H9 (cell line): ENCODE measurements at places on chromosomes 4 and X.

- no peak overlapping the region for H3K4me3 ChIP-seq
- H3K27me3 ChIP-seq: no peaks in the 10 kb centered on the region
- no peak overlapping the region for H3K27ac ChIP-seq
- H3K36me3 ChIP-seq: peaks cover 10% of the 10 kb centered on the region
Observed at GRCh38 chrX:15751155-15751819, 13.2 kb downstream of the CA5B start.

DNA sequence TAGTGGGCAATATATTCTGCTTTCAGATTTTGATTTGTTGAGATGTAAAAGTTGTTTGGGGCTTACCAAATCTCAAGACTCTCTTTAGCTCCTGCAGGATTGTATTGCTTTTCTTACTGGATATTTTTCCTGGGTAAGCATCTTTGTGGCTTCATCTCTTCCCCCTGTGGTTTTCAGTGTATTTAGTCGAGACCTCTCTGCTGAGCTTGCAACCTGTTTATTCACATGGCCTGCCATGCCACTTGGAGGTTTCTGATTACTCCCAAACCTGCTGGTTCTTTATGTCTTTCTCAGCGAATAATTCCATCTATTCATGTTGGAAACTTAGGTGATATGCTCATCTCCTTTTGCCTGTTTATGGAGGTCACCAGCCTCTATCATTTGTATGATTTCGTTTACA, 10.9 kb downstream of the CCNG2 start:
- DNase-seq: no peak
- H3K36me3 ChIP-seq: peaks cover 70% of the 10 kb centered on the region
- H3K4me3 ChIP-seq: no peak overlapping the region
- no peak overlapping the region for H3K27ac ChIP-seq
- H3K4me1 ChIP-seq: no peaks in the 10 kb centered on the region

DNA sequence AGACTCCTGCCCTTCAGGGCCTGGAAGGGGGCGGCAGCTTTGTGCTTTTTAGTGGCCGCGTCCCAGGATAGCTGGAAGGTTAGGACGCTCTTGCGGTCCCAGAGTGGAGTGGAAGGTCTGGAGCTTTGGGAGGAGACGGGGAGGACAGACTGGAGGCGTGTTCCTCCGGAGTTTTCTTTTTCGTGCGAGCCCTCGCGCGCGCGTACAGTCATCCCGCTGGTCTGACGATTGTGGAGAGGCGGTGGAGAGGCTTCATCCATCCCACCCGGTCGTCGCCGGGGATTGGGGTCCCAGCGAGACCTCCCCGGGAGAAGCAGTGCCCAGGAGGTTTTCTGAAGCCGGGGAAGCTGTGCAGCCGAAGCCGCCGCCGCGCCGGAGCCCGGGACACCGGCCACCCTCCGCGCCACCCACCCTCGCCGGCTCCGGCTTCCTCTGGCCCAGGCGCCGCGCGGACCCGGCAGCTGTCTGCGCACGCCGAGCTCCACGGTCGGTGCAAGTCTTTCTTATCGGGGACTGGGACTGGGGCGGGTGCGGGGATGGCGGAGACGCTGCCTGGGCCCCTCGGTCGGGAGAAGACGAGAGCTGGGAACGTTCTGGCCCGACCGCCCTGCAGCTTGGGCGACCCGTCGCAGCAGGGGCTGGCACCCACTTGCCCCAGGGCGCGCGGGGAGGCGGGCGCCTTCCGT, at the start of gene EDNRA:
EDNRA (plus strand) TSS at position 207 of the 686 bp plus-strand sequence. CDS start 4,585 bp downstream, outside the sequence.
- no peak within 1 kb of the TSS for H3K27ac ChIP-seq
- no peaks in the 10 kb centered on the region for H3K36me3 ChIP-seq
- peaks cover 2% of the 10 kb centered on the region; the same call in 1 of the 2 replicates for H3K4me1 ChIP-seq
- peaks cover 13% of the 10 kb centered on the region; the same call in 1 of the 2 replicates for H3K27me3 ChIP-seq

DNA sequence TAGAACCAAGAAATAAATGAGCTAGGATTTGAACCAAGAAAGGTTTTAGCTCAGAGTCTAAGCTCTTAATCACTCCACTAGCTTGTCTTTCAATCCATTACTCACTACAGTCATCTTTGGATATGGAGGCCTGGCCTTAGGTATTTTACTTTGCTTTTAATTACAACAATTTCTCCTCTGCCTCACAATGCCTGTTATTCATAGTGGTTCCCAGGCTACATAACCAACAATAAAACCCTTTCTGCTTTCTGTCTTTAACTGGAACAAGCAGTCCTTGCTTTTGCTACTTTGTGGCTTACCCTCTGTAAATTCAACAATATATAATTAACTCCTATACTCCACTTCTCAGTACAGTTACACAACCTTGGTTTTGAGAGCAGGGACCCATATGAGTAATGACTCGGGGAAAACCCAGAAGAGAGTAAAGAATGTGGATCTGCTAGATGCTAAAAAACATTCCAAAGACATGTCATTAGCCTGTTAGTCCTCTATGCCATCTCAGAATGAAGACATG, 94.7 kb upstream of the NAP1L5 start:
- H3K4me1 ChIP-seq: no peaks in the 10 kb centered on the region
- H3K27me3 ChIP-seq: no peaks in the 10 kb centered on the region
- peaks cover 5% of the 10 kb centered on the region for H3K36me3 ChIP-seq
- peak overlapping the region; percentile 20 for H3K27ac ChIP-seq
- DNase-seq: no peak
- H3K4me3 ChIP-seq: no peak overlapping the region

GRCh38 chr4:113083346-113083745, 33.9 kb downstream of the ANK2 start:
- no peak overlapping the region for H3K27ac ChIP-seq
- no peak overlapping the region for H3K4me3 ChIP-seq
- H3K27me3 ChIP-seq: no peaks in the 10 kb centered on the region
- no peaks in the 10 kb centered on the region for H3K4me1 ChIP-seq

- no peak overlapping the region for H3K4me3 ChIP-seq
- no peak for DNase-seq
- no peak overlapping the region for H3K27ac ChIP-seq
Observed at GRCh38 chr4:14415146-14415545, 587.1 kb upstream of the CPEB2 start.

- H3K36me3 ChIP-seq: no peaks in the 10 kb centered on the region
- no peaks in the 10 kb centered on the region for H3K4me1 ChIP-seq
- DNase-seq: no peak
- no peaks in the 10 kb centered on the region for H3K27me3 ChIP-seq
- H3K27ac ChIP-seq: no peak overlapping the region
- H3K4me3 ChIP-seq: no peak overlapping the region
Observed at GRCh38 chrX:136179133-136179532, 31.8 kb downstream of the FHL1 start.

DNA sequence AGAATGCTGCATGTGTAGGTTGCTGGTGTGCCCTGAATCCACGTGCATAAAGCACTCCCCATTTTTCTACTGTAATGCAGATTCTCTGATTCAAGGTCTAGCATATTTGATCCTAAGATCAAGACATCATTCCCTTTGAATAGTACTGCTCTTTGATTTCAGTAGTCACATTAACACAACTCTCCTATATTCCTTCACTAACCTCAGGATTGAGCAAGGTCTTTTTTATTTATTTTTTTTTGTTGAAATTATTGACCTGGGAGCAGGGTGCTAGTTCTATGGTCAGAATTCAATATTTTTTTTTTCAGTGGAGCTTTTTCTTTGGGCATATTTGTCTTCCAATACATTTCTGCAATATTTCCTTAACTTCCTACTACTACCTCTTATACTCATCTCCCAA, 245.7 kb downstream of the RBMX2 start:
- H3K27me3 ChIP-seq: no peaks in the 10 kb centered on the region
- H3K4me1 ChIP-seq: no peaks in the 10 kb centered on the region; the same call in 1 of the 2 replicates
- no peak for DNase-seq
- H3K27ac ChIP-seq: no peak overlapping the region
- no peaks in the 10 kb centered on the region for H3K36me3 ChIP-seq

- H3K4me1 ChIP-seq: peaks cover 7% of the 10 kb centered on the region; the same call in 1 of the 2 replicates
- DNase-seq: no peak
- no peak overlapping the region for H3K27ac ChIP-seq
- H3K4me3 ChIP-seq: peak overlapping the region; percentile 30; the same call in 1 of the 3 replicates
Observed at GRCh38 chr4:16029262-16029661, 54.6 kb downstream of the PROM1 start.

DNA sequence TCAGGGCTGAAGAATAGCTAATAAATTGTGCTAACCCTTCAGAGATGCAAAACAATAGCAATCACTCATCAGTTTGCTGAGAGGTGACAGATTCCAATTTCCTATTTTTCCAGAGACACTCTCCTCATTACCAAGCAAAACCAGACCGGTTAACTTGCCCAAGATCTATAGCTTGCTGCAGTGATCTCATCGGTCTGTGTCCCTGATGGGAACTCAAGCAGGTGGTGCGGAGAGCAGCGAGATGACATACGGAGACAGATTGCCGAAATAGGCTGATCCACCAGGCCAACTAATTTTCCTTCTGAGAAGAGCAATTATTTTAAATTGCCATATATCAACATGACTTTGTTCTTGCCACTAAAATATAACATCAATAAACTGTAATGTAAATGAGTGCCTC, 10.5 kb upstream of the DCHS2 start:
- H3K27me3 ChIP-seq: no peaks in the 10 kb centered on the region
- H3K4me1 ChIP-seq: no peaks in the 10 kb centered on the region
- DNase-seq: no peak
- H3K4me3 ChIP-seq: no peak overlapping the region

GRCh38 chrX:104319346-104319745, 64.6 kb upstream of the ESX1 start:
- no peaks in the 10 kb centered on the region for H3K36me3 ChIP-seq
- no peak overlapping the region for H3K27ac ChIP-seq
- no peak for DNase-seq
- no peaks in the 10 kb centered on the region for H3K27me3 ChIP-seq
- H3K4me3 ChIP-seq: no peak overlapping the region

GRCh38 chrX:12567857-12568256, 223.4 kb upstream of the PRPS2 start:
- no peaks in the 10 kb centered on the region for H3K27me3 ChIP-seq
- H3K4me3 ChIP-seq: no peak overlapping the region

DNA sequence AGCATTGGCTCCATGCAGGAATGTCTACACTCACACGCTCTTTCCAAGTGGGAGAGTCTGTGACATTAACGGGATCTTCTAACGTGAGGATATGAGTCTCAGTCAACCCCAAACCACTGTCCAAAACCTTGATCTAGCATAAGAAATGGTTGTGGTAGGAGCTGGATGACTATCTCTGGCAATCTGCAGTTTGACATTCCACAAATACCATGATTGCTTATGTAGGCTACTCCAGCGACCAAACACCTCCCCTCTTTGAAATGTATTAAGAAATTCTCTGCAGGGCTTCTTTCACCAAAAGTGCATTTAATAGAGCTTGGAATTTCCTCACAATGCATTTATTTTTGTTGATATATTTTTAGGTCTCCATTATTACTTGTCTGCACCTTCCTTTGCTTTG, 14.1 kb upstream of the STX18 start:
- H3K27ac ChIP-seq: no peak overlapping the region
- H3K27me3 ChIP-seq: no peaks in the 10 kb centered on the region
- H3K4me3 ChIP-seq: no peak overlapping the region
- peaks cover 20% of the 10 kb centered on the region for H3K36me3 ChIP-seq

DNA sequence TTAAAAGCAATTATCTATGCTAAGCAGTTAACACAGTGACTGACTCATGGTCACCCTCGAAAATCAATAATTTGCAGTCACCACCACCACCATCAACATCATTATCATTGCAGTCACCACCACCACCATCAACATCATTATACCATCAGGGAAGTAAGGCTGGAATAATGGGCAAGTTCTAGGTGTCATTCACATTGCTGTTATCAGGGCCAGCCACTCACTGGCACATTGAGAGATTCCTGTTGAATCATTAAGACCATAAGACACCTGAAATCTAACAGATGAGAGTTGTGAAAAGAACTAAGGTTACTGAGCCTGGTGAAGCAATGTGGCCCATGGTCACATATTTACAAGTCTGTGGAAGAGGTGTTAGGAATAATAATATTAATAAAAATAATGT, 247.7 kb upstream of the BOD1L1 start:
- no peaks in the 10 kb centered on the region; the same call in 2 of the 3 replicates for H3K36me3 ChIP-seq
- no peak for DNase-seq
- no peaks in the 10 kb centered on the region for H3K27me3 ChIP-seq
- H3K4me3 ChIP-seq: no peak overlapping the region
- H3K27ac ChIP-seq: no peak overlapping the region

DNA sequence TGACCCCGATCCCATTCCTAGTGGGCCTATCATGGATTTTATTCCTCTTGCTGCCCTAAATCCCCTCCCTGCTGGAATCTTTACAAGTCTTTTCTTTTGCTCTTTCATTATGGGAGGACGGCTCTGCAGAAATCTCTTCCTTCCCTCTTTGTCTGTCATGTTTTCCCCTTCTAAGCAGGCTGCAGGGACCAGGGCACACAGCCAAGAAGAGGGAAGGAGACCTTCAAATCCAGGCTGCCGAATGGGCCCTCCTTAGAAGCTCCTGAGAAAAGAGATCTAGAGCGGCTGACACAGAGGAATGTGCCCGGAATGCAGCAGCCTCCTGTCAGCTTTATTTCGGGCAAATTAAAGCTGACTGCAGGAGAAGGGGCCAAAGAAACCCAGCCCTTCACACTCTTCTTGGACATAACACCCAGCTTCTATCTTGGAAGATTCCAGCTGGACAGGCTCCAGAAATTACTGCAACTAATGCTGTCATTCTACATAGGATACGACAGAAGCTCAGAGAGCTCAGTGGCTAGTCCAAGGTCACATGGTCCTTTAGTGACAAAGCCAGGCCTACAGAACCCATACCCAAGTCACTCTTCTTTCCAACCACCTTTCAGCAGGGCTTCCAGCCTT, 187.8 kb upstream of the NHS start:
- H3K27ac ChIP-seq: no peak overlapping the region
- no peaks in the 10 kb centered on the region; the same call in 1 of the 3 replicates for H3K36me3 ChIP-seq
- no peaks in the 10 kb centered on the region for H3K4me1 ChIP-seq
- H3K4me3 ChIP-seq: no peak overlapping the region

- H3K36me3 ChIP-seq: no peaks in the 10 kb centered on the region
- DNase-seq: no peak
- no peaks in the 10 kb centered on the region for H3K27me3 ChIP-seq
- H3K27ac ChIP-seq: no peak overlapping the region
- peaks cover 2% of the 10 kb centered on the region; the same call in 1 of the 2 replicates for H3K4me1 ChIP-seq
Observed at GRCh38 chrX:97858592-97858991, 974.9 kb downstream of the RPA4 start.

DNA sequence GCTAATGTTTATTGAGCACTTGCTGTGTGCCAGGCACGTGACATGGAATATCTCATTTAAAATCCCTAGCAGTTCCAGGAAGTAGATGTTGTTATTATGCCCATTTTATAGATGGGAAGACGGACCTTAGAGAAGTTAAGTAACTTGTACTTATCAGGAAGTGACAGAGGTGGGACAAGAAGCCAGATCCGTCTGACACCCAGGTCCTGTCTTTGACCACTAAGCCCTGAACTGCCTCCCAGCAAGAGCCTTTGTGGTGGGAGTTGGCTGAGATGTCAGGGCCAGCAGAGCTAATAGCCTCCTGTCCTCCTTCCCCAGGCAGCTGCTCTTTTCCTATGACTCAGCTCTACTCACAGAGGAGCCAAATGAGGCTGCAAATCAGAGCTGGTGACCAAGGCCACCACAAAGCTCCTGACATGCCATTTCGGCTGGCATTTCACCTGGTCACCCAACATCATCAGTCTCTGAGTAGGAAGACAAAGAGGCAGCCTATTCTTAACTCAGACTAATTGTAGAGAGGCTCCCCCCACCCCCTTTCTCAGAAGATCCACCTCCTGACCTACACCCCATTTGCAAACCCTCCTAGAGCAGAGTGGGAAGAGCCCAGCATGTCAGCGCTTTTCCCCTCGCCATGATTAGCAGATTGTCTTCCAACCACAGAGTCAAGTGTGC, 175.1 kb upstream of the KIT start:
- no peaks in the 10 kb centered on the region for H3K27me3 ChIP-seq
- H3K4me1 ChIP-seq: no peaks in the 10 kb centered on the region
- H3K36me3 ChIP-seq: no peaks in the 10 kb centered on the region
- no peak overlapping the region for H3K27ac ChIP-seq
- H3K4me3 ChIP-seq: no peak overlapping the region
